ENCODE measurements at places on chromosomes 16 and 17. TPM values are rescaled to one million over a fixed set of nuclear protein-coding genes. Genes with fewer than 3 reads are reported as not detected.

- no peak for DNase-seq
- peaks cover 21% of the 10 kb centered on the region for H3K36me3 ChIP-seq
- no peaks in the 10 kb centered on the region for H3K4me1 ChIP-seq
- H3K27ac ChIP-seq = no peak overlapping the region
- H3K4me3 ChIP-seq = no peak overlapping the region
Observed at GRCh38 chr17:31248986-31249834, 47.8 kb downstream of the OMG start.

- H3K36me3 ChIP-seq = no peaks in the 10 kb centered on the region
- H3K4me1 ChIP-seq = no peaks in the 10 kb centered on the region
- no peaks in the 10 kb centered on the region for H3K27me3 ChIP-seq
- no peak overlapping the region for H3K27ac ChIP-seq
Observed at GRCh38 chr16:8583732-8584131, 6.6 kb downstream of the TMEM114 start.

DNA sequence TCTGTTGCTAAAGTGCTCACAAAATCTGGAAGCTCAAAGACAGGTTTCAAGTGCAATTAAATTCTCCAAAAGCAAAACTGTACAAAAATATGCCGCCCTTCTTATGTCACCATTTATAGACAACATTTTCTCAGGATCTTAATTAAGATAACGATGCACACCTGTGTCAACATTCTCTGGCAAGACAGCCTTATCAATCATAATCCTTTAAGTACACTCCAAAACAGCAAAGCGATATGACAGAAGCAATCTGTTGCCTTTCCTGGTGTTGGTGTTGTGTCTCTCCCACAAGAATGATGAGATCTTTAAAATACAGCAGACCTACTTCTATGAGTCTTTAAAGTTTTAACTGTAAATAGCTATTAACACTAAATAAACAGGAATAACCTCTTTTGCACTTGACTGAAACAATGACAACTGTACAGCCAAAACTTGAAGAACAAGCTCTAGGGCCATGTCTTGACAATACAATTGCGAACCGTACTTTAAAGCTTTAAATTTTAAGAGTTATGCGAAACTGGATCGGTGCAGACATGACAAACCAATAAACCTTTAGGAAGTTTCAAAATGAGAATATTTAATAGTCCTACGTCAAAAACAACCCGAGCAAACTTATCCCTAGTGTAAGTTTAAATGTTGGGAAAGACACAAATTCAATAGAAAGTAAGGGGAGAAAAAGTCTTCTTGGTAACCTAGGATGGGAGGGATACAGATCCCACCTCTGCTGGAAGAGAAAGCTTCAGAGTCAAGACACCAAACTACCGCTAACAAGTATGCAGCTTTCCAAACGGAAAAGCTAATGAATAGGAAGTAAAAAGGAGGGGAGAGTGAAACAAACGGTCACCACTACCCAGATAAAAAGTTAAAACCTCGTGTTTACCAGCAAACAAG lies 3.3 kb upstream of the IRX5 start:
- H3K27me3 ChIP-seq = peaks cover 46% of the 10 kb centered on the region
- H3K27ac ChIP-seq = peak overlapping the region; percentile 78
- H3K4me3 ChIP-seq = peak overlapping the region; percentile 19
- peak; percentile 58 for DNase-seq
- H3K4me1 ChIP-seq = peaks cover 5% of the 10 kb centered on the region

DNA sequence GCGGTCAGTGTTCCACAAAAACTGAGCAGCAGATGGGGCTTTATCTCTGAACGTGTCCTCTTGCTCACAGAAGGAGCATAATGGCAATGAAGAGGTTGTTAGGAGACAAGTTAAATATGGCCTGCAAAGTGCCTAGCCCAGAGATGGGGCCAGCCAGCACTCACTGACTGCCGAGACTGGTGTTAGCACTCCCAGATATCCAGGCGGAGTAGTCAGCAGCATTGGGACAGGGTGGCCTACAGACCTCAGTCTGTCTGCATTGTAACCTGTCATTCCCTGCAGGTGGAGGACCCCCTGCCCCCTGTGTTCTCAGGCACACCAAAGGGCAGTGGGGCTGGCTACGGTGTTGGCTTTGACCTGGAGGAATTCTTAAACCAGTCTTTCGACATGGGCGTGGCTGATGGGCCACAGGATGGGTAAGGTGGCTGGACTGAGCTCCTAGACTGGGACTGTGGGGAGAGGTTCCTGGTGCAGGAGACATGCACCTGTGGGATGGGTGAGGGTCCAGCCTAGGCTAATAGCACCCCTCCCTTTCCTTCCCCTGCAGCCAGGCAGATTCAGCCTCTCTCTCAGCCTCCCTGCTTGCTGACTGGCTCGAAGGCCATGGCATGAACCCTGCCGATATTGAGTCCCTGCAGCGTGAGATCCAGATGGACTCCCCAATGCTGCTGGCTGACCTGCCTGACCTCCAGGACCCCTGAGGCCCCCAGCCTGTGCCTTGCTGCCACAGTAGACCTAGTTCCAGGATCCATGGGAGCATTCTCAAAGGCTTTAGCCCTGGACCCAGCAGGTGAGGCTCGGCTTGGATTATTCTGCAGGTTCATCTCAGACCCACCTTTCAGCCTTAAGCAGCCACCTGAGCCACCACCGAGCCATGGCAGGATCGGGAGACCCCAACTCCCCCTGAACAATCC lies 4.2 kb downstream of the MFAP4 start:
- no peak overlapping the region for H3K27ac ChIP-seq
- H3K27me3 ChIP-seq = no peaks in the 10 kb centered on the region
- H3K4me1 ChIP-seq = peaks cover 34% of the 10 kb centered on the region
- H3K36me3 ChIP-seq = peaks cover 61% of the 10 kb centered on the region
- H3K4me3 ChIP-seq = no peak overlapping the region

ASPHD1 gene
- polyA plus RNA-seq = 3.2 TPM

TERB1 gene
- polyA plus RNA-seq = not detected

GRCh38 chr17:73551759-73552158 lies 92.5 kb downstream of the SDK2 start:
- no peaks in the 10 kb centered on the region for H3K4me1 ChIP-seq
- peak; percentile 60 for DNase-seq
- no peak overlapping the region for H3K27ac ChIP-seq
- H3K27me3 ChIP-seq = no peaks in the 10 kb centered on the region
- H3K36me3 ChIP-seq = no peaks in the 10 kb centered on the region

CCL5 gene
- polyA plus RNA-seq = 15.3 TPM

MYH13 gene
- not detected for polyA plus RNA-seq

FBXO47 gene
- polyA plus RNA-seq = not detected

ZSCAN10 gene
- polyA plus RNA-seq = 0.02 TPM
